ENCODE measurements at places on chromosomes 13 and 19. TPM values are rescaled to one million over a fixed set of nuclear protein-coding genes. Genes with fewer than 3 reads are reported as not detected.

Gene SHANK1
- 18.3 TPM for total RNA-seq

Gene LRP3
- 93.8 TPM for total RNA-seq

Gene ZNF418
- total RNA-seq = 53.4 TPM

Gene F7
- total RNA-seq = 0.82 TPM

Gene SRRM5
- total RNA-seq = not detected

Gene IER2
- total RNA-seq = 9.0 TPM

Gene RUBCNL
- 3.3 TPM for total RNA-seq

Gene DIAPH3
- 5.3 TPM for total RNA-seq
